Progenitor cell of endocrine pancreas (in vitro differentiated cells): ENCODE measurements at places on chromosomes 5 and 9. TPM values are rescaled to one million over a fixed set of nuclear protein-coding genes. Genes with fewer than 3 reads are reported as not detected.

Gene OLFML2A
- total RNA-seq: 2.2 and 2.5 TPM in 2 replicates

Gene MTX3
- 24.1 and 24.7 TPM in 2 replicates for total RNA-seq

GRCh38 chr9:95327239-95327865 is 9.8 kb upstream of the FANCC start:
- H3K27me3 ChIP-seq: no peaks in the 10 kb centered on the region
- DNase-seq: no peak
- no peaks in the 10 kb centered on the region for H3K4me1 ChIP-seq
- peaks cover 4% of the 10 kb centered on the region for H3K36me3 ChIP-seq

DNA sequence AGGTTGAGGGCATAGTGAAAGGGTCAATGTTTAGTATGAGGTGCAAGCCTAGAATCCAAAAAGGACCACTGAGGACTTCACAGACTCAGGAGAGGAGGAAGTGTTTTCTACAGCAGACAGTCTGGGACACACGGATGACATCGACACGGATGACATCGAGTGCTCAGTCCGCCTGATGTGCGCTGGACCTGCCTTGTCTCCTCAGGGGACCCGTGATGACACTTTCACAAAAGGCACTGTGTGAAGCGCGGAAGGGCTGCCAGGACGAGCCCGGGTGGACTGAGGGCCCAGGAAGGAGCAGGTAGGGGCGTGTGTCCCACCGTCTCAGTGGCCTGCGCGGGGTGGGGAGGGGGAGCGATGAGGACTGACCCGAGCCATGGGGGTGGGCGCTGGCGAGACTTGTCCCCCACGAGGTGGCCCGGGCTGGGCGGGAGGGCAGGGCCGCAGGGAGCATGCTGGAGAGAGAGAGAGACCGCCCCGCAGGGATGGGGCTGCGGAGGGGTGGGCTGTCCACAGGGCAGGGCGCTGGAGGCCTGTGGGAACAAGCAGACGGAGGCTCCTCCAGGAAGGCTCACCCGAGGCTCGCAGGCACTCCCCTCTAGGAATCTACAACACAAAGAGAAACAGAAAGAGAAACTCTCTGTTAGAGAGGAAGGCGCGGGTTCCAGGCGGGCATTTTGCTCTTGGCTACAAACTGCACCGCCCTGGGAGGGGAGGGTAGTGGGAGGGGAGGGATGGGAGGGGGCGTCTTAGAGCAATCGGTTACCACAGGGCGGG is 54.9 kb downstream of the USP20 start:
- no peak for DNase-seq
- H3K4me3 ChIP-seq: no peak overlapping the region
- peaks cover 1% of the 10 kb centered on the region for H3K4me1 ChIP-seq

- peaks cover 5% of the 10 kb centered on the region for H3K4me1 ChIP-seq
- no peak for DNase-seq
- H3K27me3 ChIP-seq: no peaks in the 10 kb centered on the region
- peaks cover 2% of the 10 kb centered on the region for H3K36me3 ChIP-seq
- peak overlapping the region; percentile 9 for H3K27ac ChIP-seq
- no peak overlapping the region for H3K4me3 ChIP-seq
Measured at GRCh38 chr9:117218951-117219350, 195.9 kb downstream of the ASTN2 start.
